ENCODE measurements at places on chromosomes 12 and 14.

DNA sequence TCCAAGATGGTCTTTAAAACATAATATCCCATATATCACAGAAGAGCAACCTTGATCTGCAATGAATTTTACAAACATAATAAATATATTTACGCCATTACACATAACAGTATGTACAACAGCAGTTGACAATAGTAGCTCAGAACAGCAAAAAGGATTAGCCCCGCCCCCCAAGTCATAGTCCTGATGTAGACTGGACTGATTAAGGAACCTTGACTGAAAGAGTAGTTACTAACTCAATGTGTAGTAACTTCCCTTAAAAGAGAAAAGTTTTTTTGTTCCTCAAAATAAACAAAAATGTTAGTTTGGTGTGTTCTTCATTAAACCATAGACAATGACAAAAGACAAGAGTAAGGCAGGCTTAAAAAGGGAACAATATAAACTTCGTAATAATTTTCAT lies 44.5 kb downstream of the GTF2A1 start:
- DNase-seq, result no peak

DNA sequence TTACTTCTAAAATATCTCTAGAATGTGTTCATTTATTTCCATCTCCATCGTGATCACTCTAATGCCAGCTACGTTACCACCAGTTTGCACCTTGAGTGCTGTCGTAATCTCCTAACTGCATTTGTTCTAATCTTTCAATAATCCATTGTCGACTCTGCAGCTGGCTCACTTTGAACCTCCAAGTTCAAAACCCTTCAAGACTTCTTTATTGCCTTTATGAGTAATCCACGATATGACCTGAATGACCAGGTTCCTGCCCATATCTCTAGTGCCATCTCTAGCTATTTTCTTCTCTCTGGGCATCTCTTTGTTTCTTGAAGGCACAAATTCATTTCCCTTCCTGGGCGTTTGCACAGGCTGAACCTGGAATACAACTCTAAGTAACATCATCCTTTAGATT lies 76.7 kb downstream of the SRGAP1 start:
- DNase-seq, result no peak

DNA sequence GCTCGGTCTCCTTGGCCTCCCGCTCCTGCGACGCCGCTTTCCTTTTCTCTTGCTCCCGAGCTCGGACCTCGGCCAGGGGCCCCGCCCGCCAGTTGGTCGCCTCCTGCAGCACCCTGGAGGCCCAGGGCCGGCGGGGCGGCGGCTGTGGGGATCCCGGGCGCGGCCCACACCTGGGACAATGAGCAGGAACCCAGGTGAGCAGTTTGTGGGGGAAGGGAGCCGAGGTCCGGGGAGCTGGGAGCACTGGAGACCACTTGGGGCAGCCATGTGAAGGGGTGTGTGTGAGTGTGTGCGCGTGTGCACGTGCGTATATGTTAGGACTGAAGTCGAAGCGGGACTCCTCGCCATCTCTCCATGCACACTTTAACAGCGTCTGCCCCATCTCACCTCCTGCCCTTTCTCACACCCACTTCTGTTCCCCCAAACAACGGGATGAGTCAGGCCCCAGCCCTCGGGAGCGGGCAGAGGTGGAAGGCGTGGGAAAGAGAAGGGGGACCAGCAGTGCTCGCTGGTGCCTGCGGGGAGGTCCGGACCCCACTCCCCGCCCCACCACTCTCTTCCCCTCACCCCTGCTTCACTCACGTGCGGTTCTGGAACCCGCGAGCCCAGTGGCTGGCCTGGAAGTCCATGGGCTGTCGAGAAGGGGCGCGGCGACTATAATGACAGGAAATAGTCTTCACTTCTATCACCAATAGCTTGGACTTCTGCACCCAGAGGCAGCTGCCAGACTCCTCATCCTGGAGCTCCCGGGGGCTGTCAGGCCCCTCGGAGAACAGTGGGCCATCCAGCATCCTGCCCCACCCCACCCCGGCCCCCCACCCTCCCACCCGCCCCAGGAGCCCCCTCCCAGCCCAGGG lies 450 bp downstream of the DDN start:
- peak; percentile 33 for DNase-seq

DNA sequence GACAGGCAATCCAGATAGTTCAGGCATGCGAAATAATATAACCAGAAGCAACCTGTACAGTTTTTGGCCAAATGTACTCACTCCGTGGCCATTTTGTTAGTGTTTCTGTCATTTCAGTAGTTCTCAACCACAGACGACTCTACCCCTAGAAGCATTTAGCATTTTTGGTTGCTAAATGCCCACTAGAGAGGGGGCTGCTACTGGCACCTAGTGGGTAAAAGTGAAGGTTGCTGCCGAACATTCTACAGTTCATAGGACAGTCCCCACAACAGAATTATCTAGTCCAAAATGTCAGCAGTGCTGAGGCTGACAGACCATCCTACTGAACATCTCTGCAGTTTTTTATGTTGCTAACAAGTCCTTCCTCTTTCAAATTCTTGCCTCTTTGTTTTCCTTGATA lies 107.4 kb downstream of the TSHR start:
- DNase-seq, result peak; percentile 3

DNA sequence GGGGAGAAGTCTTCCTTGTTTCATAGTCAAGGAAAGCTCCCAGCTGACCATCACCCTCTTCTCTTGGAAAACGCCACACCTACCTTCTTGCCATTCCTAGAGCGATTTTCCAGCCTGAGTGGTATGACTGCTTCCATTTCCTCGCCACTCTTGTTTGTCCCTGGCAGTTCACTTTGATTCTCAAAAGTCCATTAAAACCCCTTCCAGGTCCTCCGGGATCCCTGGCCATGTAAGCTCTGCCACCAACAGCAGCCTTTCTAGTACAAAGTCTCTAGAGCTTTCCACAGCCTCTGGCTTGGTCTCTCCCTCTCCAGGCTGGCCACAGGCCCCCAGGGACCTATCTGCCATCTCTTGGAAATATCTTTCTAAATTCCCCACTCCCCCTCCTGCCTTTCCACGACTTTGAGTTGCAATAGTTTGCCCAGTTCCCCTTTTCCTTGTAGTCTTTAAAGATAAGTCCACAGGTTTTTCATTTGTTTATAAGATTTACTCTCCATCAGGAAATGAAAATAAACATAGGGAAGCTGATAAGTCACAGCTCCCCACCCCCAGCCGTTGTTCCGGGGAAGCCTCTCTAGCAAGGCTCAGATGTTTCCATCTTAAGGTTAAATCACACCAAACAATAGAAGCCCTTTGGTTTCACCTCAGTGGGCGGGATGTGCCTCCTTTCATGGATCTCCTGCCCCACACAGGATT lies 42.9 kb upstream of the SINHCAF start:
- DNase-seq, result no peak

- DNase-seq, result no peak
Observed at GRCh38 chr12:68908076-68908475, 24.9 kb downstream of the CPM start.

GRCh38 chr12:58905422-58905821 lies 14.9 kb downstream of the LRIG3 start:
- DNase-seq, result no peak

DNA sequence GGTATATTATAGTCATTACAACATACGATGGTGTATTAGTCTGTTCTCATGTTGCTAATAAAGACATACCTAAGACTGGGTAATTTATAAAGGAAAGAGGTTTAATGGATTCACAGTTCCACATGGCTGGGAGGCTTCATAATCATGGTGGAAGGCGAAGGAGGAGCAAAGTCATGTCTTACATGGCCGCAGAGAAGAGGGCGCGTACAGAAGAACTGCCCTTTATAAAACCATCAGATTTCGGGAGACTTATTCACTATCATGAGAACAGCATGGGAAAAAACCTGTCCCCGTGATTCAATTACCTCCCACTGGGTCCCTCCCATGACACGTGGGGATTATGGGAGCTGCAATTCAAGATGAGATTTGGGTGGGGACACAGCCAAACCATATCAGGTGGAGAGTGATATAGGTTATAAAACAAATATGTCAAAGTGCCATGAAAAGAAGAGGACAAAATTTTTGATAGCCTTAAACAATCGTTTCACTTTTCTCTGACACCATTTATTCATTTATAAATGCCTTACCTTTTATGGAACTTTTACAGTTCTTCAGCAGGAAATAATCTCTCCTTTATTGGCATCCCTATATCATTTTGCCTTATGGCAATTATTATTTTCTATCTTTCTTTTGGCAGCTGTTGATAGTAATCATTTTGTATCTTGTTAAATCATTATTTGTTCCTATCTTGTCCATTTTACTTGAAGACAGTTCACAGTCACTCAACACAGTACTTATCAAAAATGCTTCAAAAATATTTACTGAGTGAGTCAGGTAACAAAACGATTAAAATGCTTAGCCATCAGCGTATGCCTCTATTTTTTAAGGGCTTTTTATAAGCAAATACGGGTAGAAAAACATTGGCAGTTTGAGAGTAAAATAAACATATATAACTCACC lies 196.0 kb downstream of the RAD51B start:
- no peak for DNase-seq

DNA sequence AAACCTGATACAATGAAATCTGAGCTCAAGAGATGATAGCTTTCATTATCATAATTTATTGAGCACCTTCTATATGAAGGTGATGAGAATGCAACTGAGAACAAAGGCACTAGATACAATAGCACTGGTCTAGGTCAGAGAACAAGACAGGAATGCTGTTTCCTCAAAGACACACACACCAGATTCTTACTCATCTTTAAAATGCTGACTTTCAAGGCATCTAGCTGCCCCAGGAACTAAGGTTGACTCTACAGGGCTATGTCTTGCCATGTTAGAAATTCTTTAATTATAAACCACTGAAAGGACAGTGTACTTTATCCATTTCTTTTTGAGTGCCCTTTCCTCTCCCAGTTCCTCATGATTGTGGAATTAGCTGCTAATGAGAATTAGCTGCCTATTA lies 195.4 kb upstream of the RMST start:
- DNase-seq, result no peak

DNA sequence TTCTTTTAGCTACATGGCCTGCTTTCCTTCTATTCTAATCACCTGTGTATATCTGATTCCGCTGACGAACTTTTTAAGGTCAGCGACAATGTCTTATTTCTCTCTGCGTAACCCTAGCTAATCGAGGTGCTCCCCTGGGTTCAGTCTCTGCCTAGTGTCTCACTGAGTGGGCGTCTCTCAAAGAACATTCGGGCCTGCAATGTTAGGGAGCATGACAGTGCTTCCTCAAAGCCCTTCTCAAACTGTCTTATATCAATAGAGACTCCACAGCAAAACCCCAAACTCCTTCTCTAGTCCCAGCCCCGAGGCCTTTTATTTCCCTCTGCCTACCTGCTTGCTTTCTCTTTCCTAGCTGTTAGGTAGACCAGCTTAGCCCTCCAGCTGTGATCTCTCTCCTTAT lies 13.7 kb upstream of the RPS6KL1 start:
- DNase-seq, result no peak

DNA sequence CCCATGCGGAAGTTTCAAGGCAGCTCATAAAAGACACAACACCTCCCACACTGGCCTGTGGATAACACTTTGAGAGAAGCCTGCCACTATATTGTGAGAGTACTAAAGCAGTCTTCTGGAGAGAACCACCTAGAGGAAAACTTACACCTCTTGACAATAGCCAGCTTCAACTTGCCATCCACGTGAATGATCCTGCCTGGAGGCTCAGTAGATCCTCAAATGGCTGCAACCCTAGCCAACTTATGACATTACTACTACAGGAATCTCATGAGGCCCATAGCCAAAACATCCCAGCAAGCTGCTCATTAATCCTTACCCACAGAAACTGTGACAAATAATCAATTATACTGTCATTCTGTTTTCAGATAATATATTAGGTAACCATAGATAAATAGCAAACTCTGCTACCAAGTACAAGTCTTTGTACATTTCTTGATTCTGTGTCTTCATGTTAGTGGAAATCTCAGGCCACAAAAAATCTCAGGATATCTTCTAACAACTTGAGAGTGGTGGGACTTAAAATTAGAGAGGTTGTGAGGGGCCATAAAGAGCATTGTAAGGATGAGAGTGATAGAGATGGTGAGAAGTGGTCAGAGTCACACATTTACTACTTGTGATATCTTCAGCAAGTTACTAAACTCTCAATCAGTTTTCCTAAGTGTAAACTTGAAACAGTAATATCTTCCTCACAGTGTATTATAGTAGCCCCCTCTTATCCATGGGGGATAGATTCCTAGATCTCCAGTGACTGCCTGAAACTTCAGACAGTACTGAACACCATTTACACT lies 368.0 kb downstream of the C12orf50 start:
- DNase-seq, result peak; percentile 11

- no peak for DNase-seq
Observed at GRCh38 chr14:38839694-38840365, 263.2 kb downstream of the SEC23A start.

DNA sequence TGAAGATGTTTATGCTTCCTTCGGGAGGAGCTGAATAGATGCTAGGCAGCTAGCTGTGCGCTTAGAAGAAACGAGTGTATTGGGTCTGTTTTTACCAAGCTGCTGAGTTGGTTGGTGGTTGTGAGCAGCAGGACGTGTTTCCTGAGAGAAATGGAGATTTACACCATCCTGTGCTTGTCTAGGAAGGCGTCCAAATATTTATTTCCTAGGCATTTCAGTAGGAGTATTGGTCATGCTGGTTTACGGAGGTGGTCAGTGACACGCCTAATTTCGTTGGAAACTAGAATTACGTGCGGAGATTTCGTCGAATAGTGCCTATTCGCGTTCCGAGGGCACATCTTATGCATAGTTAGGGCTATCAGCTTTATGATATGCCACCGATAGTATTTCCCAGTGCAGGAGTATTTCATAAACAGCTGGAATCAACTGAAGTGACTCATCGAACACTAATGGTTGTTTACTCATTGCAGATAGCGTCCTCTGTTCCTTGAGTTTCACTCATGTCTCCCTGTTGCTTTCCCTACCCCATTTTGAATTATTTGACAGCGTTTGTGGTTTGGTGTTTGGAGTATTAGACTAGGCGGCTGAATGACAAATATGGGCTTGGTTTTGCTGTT lies 780 bp downstream of the TBC1D15 start:
- peak; percentile 67 for DNase-seq

DNA sequence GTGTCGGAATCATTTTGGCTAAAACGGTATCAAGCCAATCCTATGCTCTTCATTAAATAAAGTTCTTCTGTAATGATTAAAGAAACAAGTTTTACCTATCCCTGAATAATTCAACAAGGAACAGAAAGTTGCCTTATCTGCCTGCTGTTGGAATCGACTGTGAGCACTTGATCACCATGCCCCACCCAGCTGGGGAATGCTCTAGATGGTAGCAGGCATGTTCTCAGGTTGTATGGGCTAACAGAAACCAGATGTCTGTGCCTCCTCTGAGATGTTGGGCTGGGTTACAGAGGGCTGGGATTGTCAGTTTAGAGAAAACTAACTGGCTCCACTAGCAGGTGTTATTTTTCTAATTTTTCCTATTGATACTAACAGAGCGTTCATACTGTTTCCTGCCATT lies 28.9 kb downstream of the RTRAF start:
- no peak for DNase-seq

- no peak for DNase-seq
Observed at GRCh38 chr12:132847363-132848356, 19.0 kb upstream of the GOLGA3 start.

DNA sequence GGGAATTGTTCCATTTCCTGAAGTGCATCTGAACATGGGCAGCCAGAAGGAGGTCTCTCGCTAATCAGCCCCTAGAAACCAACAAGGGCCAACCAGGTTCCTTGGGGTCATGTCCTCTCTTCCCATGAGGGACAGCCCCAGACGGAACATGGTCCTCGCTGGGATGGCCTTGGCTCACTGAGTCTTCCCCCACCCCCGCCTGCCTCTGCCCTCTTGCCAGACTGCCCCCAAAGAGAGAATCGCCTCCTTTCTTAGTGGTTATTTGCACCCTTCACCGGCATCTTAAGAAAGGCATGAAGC lies 36.4 kb downstream of the CD9 start:
- no peak for DNase-seq

Data from astrocyte of the hippocampus (primary cell).